Retina (tissue), 1 donor: ENCODE measurements at places on chromosomes 2 and 18.

- no peak for DNase-seq
Observed at GRCh38 chr18:25284281-25284680, 67.7 kb downstream of the ZNF521 start.

GRCh38 chr2:225691711-225692110 lies 292.2 kb downstream of the NYAP2 start:
- no peak for DNase-seq

DNA sequence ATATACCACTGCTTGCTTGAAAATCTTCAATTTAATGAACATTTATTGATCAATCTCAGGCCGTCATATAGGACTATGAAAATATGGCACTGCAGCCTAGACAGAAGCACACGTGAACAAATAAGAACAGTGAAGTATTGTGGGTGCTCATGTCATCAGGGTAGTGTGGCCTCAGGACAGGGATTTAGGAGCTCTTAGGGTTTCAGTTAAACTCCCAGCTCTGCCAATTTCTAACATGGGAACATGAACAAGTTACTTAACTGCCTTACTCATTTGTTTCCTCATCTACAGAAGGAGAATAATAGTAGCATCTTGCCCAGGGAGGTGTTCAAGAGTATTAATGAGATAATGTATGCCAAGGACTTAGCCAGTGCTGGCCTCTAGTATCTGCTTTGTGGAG lies 146.0 kb upstream of the MAP3K20 start:
- DNase-seq = no peak

DNA sequence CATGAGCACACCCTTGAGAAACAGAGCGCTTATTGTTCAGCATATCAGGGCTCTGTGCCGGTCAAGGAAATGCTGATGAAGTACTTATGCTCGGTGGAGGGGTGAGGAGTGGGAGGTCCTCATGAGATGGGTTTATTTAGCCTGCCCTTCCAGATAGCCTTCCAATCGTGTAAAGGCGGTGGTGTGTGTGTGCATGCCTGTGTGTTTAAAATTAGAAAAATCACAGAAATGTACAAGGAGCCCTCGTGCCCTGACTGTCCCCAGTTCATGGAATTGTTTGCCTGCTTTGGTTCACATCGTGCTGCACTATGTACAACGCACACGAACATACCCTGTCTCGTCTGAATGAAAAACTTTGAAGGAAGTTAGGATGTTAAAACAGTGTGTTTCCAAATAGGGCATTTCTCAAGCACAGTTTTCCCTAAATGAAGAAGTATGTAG lies 158.6 kb downstream of the AQP4 start:
- no peak for DNase-seq

DNA sequence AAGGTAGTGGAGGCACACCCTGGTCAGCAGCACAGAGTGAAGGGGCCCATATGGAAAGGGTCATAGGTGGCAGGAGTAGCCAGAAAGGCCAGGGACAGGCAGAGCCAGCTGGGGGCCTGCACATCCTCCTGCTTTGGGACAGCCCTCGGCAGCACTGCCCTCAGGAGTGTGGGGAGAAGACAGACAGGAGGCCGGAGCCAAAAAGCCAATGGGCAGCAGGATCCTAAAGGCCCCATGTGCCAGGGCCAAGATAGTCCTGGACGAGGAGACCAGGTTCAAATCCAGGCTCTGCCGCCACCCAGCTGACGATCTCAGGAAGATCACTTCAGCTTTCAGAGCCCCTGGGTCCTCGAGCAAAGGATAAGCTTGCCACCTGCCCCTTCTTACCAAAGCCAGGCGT lies 220.1 kb downstream of the TMEM163 start:
- no peak for DNase-seq

DNA sequence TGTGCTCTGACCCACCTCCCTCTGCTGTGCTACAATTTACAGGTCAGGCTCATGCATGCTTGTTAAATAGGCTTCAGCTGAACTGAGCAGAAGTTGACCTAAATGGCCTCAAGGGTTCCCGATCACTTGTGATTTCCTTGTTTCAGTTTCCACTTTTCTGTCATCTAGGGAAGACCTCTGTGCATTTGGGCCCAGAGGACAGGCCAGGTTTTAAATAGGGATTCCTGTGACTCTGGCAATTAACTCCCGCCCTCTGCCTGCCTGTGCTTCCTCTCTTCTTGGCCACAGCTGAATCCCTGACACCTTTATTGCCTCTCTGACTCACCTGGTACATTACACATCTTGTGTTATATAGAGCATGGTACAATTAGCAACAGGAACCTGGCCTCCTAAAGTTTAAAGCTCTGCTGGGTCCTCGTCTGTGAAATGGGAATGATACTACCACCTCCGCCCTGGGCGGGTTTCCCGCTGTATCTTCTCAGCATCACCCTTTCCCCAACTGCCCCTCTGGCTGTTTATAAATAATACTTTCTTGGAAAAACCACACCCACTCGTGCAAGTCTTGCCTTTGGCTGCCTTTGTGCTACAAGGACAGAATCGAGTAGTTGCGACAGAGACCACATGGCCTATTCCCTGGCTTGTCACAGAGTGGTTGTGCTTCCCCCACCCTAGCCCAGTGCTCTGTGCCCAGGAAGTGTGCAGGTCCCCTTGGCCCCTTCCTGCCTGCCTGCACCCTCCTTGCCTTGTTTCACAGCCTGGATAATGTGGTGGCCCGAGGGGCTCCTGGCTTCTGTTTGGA lies 7.9 kb downstream of the CABLES1 start:
- DNase-seq = no peak

DNA sequence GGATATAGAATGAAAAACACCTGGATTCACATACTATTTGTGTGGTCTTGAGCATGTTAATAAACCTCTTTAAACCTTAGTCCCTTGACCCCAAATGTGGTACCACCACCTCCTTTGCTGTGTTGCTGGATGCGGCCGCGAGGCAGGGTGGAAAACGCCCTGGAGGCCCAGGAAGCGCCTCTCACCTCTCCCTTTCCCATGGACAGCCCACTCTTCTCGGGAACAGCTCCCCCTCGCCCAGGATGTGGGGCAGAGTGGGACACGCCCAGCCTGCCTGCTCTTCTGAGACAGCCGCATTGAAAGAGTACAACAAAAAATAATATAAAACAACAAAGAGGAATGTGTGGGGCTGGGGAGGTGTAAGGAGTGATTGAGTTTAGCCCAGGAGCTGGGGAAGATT lies 549.0 kb upstream of the ID2 start:
- DNase-seq = no peak

DNA sequence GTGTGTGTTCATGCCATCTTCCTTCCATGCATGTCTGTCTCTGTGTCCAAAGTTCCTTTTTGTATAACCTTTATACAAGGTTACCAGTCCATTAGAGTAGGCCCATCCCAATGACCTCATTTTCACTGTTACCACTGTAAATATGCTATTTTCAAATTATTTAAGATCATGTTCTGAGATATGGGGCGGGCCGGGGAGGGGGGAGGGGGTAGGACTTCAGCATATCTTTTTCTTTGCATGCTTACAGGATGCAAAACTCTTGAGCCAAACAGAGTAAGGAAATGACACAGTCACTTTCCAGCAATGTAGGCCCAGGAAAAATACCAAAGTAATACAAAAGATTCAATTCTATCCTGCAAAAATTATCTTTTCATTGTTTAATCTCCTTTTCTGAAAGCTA lies 124.1 kb upstream of the HNRNPA3 start:
- no peak for DNase-seq
